BJ (cell line): ENCODE measurements at places on chromosomes 12 and 14.

DNA sequence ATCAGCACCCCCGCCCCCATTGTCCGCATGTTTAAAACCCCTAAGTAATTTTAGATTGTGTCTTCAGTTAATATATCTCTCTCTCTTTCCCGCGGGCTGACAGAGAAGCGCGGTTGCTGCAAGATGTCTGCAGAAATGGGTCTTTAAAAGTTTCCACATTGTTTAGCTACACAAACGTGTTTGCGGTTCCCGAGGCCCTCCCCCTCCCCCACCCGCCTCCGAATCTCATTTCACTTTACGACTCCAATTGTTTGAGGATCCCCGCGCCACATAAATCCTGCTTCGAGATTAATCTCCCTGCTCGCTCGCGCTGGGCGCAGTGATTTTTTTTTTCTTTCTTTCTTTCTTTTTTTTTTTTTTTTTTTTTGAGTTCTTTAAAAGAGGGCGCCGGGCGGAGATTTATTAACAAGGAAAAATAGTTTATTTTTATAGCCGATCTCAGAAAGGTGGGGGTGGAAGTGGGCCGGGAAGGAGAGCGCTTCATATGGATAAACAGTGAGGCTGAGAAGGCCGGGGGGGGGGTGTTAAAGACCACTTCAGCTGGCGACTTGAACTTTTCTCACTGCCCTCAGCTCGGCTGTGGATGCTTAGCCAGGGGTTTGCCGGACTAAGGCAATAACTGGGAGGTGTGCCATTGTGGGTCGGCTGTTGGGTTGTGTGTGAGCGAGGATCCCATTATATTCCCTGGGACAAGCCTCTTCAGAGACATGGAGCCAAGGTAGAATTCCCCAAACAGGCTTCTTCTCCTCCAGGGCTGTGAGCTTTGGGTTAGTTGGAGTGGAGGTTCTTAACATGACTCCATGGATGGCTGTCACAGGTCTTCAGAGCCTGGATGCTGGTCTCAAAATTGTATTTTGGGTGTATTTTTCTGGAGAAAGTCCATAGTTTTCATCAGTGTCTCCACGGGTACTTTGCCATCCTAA is 39.7 kb upstream of the TBX5 start:
- no peak for DNase-seq

DNA sequence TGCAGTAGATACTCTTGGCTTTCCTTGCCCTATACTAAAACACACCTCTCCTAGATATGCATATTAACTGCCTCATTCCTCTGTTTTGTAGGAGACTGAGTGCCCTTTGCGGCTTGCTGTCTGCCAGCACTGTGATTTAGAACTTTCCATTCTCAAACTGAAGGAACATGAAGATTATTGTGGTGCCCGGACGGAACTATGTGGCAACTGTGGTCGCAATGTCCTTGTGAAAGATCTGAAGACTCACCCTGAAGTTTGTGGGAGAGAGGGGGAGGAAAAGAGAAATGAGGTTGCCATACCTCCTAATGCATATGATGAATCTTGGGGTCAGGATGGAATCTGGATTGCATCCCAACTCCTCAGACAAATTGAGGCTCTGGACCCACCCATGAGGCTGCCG is 15.4 kb downstream of the TRAFD1 start:
- no peak for DNase-seq

DNA sequence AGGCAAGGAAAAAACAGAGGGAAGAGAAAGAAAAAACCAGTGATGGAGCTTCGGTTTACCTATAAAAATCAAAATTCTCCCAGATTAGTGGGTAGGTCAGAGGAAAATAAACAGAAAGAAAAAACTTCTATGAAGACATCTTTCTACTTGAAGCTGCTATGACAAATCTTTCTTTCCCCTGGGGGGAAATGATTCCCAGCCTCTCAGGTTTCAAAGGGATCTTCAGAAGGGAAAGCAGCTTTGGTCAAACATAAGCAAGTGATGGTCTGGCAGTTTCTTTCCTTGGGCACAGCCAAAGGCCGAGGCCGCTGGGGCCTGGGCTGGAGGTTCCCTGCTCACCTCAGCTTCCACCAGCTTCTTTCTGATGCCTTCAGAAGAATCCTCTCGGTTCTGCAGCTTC is 104.5 kb downstream of the PRKAB1 start:
- no peak for DNase-seq

DNA sequence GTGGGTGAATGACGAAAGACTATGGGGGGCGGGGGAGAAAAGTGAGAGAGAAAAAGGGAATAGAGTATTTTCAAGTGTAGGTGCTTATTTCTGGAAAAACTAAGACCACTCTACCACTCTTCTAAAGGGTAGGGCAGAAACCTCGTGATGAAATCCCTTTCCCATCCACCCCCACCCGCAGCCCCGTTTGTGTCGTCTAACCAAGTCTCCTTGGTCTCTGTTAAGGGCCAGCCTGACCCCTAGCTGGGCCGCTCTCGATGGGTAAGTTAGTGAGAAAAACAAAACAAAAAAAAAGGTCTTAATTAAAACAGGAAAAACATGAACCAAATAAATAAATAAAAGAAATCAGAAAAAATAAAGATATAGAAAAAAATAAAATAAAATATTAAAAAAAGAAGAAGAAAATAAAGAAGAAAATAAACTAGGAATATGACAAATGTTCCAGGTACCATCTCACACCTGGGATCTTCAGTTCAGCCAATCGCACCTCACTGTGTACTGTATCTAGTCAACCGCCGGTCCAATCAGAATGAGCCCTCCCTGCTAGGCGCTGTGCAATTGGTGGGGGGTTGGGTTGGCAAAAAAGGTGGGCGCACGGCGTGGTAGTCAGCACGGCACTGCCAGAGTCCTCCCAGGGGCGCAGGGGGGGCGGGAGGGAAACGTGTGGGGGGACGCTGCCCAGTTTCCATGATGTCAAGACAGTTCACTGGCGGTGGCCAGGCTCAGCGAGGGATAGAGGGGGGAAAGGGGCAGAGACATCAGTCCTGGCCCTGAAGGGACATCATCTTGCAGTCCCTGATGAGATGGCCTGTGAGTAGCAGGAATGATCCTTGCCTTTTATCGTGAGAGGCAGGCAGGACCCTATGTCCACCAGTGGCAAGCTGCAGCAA is 9.8 kb upstream of the CDH24 start:
- DNase-seq = no peak

DNA sequence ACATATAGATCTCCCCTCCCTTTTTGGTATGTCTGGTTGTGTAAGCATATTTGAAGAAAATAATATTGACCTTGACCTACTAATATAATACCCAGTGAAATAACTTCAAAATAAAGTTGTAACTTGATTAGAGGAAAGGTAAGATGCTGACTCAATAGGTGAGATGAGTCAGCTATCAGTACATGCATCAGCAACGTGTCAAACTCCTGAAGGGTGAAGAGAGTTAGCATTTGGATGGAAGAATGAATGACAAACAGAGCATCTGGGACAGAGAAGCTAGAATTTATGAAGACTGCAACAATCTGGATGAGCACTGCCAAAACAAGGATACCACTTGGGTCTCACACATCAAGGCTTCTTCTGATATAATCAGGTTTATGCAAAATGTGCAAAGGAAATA is 74.9 kb downstream of the PPP2R5E start:
- DNase-seq = no peak

DNA sequence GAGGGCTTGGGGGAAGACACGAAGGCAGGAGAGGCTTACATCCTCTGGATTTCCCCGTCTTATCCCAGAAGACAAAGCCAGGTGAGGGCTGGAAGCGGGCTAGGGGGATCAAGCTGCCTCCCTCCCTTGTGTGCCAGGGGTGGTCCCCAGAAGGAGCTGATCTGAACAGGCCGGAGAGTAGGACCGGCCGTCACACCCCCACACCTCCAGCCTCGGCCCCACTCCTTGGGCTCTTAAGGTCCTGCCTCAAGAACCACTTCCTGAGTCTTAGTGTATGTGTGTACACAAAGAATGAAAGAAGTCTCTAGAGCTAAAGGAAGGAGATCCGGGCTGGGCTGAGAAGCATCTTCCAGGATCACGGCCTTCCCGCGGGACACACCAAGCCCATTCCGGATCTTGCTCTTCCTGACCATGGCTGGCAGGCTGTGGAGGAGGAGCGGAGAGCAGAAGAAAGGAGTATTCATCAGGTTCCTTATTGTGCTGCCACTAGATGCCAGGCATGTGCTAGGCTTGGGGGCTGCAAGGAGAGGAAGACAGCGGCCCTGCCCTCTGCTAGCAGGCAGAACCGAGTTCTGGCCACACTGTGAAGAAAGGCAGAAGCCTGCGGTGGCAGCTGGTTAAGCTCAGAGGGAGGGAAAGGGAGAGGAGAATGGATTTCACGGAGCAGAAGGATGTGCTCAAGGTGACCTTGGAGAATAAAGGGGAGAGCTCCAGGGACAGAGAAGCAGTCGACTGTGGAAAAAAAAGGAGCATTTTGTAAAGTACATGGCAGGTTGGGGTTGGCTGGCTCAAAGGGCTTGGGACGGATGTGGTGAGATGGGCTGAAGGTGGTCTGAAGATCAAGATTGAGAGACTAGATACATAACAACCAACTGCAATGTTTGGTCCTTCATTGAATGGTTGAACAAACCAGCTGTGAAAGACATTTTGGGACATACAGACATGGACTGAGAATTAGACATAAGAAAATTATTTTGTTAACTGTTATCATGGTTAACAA is 1.3 kb upstream of the CD63 start:
- no peak for DNase-seq

DNA sequence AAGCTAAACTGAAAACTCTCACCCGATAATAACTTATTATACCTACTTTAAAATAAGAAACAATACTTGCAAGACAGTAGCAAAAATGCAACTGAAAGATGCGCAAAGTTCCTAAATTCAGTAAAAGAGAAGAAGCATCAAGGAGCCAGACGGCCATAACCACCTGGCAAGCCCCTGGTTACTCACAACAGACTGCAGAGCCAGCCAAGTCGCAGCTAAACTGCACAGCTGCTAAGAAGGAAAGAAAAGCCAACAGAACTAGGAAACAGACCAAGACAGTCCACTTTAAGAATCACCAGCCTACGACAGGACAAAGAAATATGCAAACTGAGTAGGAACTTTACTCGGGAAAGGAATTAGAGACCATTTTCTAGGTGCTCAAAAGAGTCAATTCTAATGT is 127.9 kb downstream of the TMTC1 start:
- no peak for DNase-seq

DNA sequence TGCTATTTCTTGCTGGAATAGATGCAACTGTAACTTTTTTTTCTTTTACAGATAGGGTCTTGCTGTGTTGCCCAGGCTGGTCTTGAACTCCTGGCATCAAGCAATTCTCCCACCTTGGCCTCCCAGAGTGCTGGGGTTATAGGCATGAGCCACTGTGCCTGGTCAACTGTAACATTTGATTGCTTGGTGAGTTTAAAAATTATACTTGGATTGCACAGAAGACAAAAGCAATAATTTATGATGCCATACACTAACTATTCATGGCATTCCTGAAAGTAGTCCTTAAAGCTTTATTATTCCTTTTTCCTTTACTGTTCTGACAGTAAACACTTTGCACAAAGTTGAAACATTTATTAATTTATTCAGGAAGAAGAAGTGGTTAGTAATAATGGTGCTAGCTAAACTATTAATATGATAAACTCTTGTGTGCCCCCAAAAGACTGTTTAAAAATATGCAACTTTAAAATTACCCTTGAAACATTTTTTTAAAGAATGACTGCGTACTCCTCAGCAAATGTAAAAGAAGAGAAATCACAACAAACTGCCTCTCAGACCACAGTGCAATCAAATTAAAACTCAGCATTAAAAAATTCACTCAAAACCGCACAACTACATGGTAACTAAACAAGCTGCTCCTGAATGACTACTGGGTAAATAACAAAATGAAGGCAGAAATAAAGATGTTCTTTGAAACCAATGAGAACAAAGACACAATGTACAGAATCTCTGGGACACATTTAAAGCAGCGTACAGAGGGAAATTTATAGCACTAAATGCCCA is 8.3 kb downstream of the PTPRB start:
- DNase-seq = no peak

GRCh38 chr12:106976668-106977067 is 10.3 kb downstream of the MTERF2 start:
- no peak for DNase-seq

DNA sequence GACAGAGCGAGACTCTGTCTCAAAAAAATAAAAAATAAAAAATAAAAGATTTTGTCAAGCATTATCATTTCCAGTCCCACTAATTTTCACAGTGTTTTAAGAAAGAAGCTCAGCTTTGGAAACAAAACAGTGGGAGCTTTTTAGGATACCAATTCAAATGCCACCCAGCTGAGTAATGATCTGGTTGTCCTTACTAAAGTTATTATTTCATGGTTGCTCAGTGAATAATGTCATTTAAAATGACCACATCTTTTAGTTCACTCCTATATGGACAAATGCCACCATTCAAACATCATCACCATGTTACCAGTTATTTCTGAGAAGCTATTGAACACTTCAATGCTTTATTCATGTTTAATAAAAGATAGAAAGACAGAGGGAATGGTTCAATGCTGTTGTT is 365.0 kb downstream of the CCER1 start:
- DNase-seq = no peak

- DNase-seq = no peak
Measured at GRCh38 chr14:38250331-38250730, 5.6 kb downstream of the CLEC14A start.

- DNase-seq = peak; percentile 63
Measured at GRCh38 chr12:95205685-95206084, 11.6 kb downstream of the FGD6 start.

GRCh38 chr14:50345846-50346422 is 33.8 kb downstream of the DMAC2L start:
- DNase-seq = no peak

GRCh38 chr12:31773223-31773750 is 44.5 kb upstream of the AMN1 start:
- DNase-seq = no peak

- DNase-seq = no peak
Measured at GRCh38 chr12:94225947-94226630, 77.7 kb downstream of the PLXNC1 start.

GRCh38 chr12:105585107-105585506 is 254.6 kb downstream of the C12orf75 start:
- DNase-seq = no peak

DNA sequence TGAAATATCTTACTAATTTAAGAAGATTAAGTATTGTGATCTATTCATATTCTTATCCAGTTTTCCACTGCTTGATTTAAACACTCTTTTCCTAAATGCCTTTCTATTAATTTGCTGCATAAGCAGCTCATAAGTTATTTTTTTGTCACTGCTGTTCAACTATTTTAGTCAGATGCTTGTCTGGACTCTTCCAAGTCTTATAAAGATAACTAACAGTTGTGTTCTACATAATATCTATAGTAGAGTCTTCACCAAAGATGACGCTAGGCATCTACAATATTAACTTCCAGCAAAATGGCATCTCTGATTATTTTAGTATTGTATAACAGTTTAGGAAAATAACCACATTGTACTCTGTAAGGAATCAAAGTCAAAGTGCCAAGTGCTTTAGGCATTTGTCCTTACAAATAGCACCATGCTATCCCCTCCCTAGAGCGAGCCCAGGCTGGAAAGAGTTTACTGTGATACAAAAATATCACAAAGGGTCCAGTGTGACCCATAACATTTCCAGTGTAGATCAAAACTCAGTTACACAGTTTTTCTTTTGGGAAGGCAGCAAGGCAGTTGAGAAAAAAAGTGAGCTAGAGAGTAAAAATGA is 98.2 kb downstream of the DENND5B start:
- no peak for DNase-seq

- no peak for DNase-seq
Measured at GRCh38 chr12:27979145-27979544, 6.6 kb upstream of the PTHLH start.
